T-helper 1 cell (primary cell): ENCODE measurements at places on chromosomes 16 and 17.

GRCh38 chr17:50893183-50893993, 27.2 kb upstream of the TOB1 start:
- no peak for DNase-seq

DNA sequence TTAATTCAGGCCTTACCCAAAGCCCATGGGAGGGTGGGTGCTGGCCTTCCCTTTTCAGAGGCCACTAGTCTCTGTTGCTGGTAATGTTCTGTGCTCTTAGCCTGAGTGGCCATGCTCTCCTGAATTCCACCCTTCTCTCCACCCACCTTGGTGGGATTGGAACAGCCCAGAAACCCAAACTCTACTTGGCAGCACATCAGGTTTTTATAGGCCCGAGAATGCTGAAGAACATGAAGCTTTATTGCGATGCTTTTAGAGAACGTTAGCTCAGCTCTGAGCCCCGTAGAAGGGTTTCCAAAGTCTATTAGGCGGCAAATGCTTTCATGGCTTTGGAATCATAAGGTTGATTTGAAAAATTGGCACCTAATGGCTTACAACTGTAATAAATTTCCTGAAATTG, 209.3 kb downstream of the MSI2 start:
- DNase-seq = no peak

DNA sequence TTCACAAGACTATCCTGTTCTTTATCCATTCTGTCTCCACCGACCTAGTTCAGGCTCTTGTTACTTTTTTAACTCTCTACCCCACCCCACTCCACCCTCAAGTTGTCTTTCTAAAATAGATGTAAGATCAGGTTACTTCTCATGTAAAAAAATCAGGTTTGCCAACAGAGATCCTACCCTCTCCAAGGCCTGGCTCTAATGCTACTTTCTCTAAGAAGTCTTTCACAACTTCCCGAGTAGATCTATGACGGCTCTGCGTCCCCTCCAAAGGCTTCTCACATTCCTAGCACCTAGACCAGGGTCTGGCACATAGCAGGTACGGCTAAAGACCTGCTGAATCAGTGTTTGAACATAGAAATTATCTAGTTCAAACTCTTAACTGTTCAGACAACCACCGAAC, 14.1 kb upstream of the ITGAE start:
- DNase-seq = no peak

GRCh38 chr17:48835971-48836370, 5.1 kb downstream of the CALCOCO2 start:
- DNase-seq = no peak

DNA sequence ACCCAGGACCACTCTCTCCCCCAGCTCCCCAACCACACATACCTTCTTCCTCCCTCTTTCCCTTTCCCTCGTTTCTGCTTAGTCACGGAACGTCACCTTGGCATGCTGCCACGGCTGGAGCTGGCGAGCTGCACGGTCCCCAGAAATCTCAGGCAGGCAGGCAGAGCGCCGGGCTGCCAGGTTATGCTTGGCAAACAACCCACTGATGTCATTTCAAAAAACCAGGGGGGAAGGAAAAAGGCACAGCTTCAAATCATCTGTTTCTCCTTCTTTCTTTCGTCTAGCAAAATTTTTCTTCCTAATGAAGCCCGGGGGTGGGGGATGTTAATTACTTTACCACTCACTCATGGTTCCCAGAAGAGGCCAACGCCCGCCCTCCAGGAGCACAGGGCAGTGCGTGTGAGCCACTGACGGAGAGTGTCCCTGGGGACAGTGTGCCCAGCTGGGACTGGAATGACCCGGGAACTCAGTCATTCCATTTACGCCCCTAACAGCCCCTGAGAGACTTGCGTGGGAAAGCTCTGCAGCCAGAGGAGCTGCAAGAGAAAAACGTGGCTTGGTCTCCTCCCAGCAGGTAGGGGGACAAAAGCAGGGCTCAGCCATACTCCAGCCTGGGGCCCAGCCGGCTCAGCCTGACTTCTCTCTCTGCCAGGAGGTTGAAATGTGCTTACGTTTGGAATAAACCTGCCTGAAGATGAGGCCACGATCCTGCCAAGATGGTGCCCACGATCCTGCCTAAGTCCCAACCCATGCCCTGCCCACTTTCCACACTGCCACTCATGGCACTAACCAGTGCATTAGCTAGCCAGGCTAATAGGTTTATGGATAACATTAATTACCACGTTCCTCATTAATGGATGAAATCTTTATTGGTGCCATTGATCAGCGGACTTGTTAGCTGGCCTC, 198.9 kb downstream of the ZFHX3 start:
- no peak for DNase-seq

DNA sequence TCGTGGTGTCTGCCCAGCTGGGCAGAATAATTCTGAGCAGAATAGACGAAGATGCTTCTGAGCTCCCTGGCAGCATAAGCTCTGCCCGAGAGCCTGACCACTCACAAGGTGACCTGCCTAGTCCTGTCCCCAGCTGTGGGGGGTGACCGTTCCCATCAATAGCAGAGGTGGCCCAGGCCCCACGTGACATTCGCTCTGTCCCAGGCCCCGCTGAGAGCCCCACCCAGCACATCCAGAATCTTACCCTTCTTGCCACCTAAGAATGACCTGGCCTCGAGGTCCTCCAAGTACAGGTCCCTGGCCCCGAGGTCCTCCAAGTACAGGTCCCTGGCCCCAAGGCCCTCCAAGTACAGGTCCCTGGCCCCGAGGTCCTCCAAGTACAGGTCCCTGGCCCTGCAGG, 695 bp upstream of the TMEM204 start:
- no peak for DNase-seq

GRCh38 chr16:4937782-4938682, 1.1 kb upstream of the PPL start:
- no peak for DNase-seq
